ENCODE measurements at places on chromosomes 5 and 9. TPM values are rescaled to one million over a fixed set of nuclear protein-coding genes. Genes with fewer than 3 reads are reported as not detected.

GRCh38 chr9:90014421-90014820 lies 409.6 kb downstream of the GADD45G start:
- DNase-seq: no peak

GRCh38 chr9:72691671-72692070 lies 170.3 kb downstream of the TMC1 start:
- DNase-seq: no peak

GRCh38 chr5:59648949-59649921 lies 244.3 kb downstream of the PDE4D start:
- DNase-seq: peak; percentile 76

- DNase-seq: no peak
These were observed 441.8 kb upstream of the RIOK2 start for GRCh38 chr5:97624886-97625285.

- no peak for DNase-seq
These were observed 1991.3 kb upstream of the C9orf72 start for GRCh38 chr9:29564564-29564963.

DNA sequence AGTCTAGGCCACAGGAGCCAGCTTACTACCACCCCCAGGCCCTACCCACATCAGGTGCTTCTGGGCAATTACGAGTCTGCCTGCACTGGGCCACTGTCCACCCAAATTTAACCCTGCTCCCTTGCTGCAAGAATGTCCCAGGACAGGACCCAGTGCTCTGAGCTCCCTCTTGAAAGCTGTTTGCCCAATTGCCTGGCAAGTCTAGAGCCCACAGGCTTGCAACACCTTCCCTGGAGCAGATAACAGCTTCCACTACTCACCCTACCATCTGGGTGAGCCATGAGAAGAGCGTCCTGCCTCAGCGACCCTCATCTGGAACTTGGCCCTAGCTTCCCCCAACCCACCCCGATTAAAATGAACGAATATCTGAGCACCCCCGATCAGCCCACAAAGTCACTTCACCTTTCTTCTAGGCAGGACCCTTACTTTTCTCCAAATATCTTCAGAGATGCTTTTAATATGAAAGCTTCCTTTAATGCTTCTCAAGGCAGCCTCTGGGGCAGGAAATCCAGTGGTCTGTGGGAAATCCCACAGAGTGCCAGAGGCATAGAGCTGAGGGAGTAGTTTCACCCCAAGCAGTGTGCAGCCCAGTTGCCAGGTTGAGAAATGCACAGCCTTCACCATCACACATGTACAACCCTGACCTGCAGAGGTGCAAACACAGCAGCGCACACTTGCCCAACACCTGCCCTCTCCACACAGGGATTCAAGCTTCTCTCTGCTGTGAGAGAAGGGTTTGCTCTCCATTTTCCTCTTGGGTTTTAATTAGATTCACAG lies 10.6 kb downstream of the ACSL6 start:
- no peak for DNase-seq

- DNase-seq: no peak
These were observed 19.7 kb downstream of the NIPSNAP3B start for GRCh38 chr9:104783588-104783987.

- DNase-seq: peak; percentile 6
These were observed 50.5 kb downstream of the HACD4 start for GRCh38 chr9:20980832-20981455.

DNA sequence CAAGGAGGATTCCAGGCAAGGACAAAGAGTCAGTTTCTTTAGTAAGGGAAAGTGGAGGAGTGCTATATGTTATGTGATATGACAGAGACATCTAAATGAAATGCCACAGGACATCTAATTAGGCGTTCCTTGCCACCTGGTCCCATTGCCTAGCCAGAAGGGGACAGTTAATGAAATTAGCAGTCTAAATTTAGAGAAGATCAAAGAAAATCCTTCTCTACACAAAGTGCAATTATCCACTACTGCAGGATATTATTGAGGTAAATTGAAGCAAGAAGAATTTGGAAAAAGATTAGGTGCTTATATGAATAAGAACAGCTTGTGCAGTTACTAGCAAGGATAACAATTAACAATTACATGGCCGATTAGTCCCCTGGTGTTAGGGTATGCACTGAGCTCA lies 495.3 kb upstream of the NMUR2 start:
- DNase-seq: no peak

- no peak for DNase-seq
These were observed 42.8 kb downstream of the RAPGEF1 start for GRCh38 chr9:131697097-131697496.

DNA sequence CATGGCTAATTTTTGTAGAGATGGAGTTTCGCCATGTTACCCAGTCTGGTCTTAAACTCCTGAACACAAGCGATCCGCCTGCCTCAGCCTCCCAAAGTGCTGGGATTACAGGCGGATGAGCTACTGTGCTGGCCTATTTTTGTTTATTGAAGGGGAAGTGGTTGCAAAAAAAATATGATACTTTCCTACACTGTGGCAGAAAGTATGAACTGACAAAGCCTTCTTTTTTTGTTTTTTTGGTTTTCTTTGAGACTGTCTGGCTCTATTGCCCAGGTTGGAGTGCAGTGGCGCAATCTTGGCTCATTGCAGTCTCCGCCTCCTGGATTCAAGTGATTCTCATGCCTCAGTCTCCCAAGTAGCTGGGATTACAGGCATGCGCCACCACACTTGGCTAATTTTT lies 50.9 kb downstream of the OSTF1 start:
- DNase-seq: no peak

- DNase-seq: peak; percentile 7
These were observed 671.9 kb downstream of the NR2F1-AS1 start for GRCh38 chr5:92908952-92909601.

- DNase-seq: no peak
These were observed 55.3 kb downstream of the TRPC7 start for GRCh38 chr5:136309932-136310598.

DNA sequence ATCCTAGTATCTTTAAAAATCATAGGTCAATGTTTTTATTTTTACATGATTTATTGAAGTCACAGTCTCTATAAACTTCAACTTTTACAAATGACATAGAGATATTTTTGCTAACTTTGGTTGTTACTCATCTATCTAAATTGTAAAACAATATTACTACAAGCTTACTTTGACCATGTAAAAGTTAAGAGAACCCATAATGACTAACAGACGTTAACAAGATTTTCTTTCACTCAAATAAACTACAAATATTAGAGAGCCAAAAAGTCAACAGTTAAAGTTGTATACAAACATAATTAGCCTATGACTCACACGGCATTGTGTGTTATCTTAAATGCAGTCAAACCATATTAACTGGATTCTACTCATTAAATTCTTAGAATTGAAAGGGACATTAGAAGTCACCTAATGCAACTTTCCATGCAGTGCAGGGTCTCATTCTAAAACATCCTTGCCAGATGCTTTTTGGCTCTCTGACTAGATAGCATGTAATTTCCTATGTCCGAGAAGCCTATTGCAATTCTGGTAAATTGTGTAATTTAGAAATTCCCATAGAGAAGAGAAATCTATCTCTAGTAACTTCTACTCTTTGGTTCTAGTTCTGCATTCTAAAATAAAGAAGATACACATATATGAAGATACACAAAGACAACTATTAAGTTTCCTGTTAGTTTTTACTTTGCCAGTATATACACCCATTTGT lies 42.2 kb upstream of the UGT3A2 start:
- no peak for DNase-seq

DNA sequence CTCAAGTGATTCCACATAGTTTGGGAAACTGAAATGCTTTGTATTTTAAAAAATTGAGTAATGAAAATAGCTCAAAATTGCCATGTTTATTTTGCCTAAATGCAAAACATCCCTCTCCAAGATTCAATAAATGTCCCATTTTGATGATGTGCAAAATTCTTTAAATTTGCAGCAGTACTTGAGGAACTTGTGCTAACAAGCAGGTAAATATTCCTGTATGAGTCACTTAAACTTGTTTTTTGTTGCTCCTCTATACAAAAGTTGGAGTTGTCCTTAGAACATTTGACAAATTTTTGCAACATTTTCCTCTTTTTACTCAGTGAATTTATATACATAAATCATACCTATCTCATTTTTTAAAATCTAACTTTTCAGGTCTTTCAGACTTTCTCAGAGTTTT lies 280.2 kb downstream of the CDH12 start:
- no peak for DNase-seq

- DNase-seq: no peak
These were observed 191.1 kb downstream of the OLFM1 start for GRCh38 chr9:135278586-135278985.

DNA sequence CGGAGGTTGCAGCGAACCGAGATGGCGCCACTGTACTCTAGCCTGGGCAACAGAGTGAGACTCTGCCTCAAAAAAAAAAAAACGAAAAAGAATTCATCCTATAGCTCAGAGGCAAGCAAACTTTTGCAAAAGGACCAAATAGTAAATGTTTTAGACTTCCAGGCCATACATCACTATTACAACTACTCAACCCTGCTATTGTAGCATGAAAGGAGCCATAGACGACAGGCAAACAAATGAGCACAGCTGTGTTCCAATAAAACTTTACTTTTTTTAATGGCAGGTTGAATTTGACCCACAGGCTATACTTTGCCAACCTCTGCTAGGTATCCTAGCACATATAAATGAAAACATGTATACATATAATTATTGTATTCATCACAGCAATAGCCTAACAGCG lies 58.9 kb upstream of the SLC30A5 start:
- no peak for DNase-seq

GRCh38 chr9:36292641-36293040 lies 34.4 kb upstream of the GNE start:
- DNase-seq: no peak

GRCh38 chr5:151214614-151215545 lies 9.0 kb downstream of the CCDC69 start:
- DNase-seq: no peak

- no peak for DNase-seq
These were observed 29.6 kb upstream of the LCP2 start for GRCh38 chr5:170327168-170327567.

GRCh38 chr5:58849921-58850667 lies 267.2 kb downstream of the RAB3C start:
- peak; percentile 66 for DNase-seq

DNA sequence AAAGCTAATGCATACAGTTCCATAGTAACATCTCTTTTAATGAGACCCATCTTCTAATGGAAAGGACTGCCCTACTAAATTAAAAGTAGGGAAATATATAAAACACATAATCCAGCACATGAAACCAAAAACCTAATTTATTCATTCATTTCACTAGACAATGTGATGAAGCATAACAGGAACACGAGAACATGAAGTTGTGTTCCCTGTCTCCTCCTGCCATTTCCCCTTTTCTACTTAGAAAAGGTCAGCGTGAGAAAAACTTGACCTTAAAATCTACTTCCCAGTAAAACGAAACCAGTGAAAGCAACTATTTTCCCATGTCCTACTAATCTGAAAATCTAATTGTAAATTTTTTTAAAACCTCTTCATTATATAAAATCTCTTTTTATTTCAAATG lies 847.5 kb downstream of the TLE1 start:
- DNase-seq: no peak

Gene NIM1K
- total RNA-seq: 0.05 TPM

Gene IRF1
- total RNA-seq: 26.4 TPM

Gene RANBP17
- 16.3 TPM for total RNA-seq

Gene KIF24
- 5.6 TPM for total RNA-seq

Gene GPR151
- not detected for total RNA-seq

Gene STXBP1
- 24.7 TPM for total RNA-seq

Gene PCDHGB6
- total RNA-seq: 2.9 TPM

Gene SPINK7
- not detected for total RNA-seq

Gene MAT2B
- 107 TPM for total RNA-seq

Gene PHF2
- total RNA-seq: 16.0 TPM

All from dermis blood vessel endothelial cell (primary cell).